ENCODE measurements at places on chromosomes 7 and 10.
A peak's percentile ranks its signal among the peaks of the same experiment; 100 is the strongest.

- DNase-seq = peak; percentile 34
Measured at GRCh38 chr10:17001961-17002749, 127.5 kb downstream of the CUBN start.

DNA sequence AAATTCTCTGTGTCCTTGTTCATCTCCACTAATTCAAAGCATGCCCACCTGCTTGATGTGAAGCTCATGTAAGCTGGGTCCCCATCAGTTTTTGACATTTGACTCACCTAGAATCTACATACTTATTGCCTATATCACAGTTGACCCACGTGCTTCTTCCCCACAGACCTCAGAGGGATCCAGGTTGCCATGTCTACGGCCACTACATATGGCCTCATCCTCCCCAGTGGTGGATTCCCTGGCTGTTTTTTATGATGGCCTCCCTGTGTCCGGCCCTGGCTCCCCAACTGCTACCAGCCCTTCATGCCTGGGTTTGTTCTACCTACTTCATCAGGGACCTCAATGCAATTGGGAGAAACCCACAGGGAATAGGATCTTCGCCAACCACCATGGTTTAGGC lies 187.4 kb upstream of the GDF10 start:
- no peak for DNase-seq

GRCh38 chr10:84352251-84352842 lies 24.0 kb downstream of the CCSER2 start:
- DNase-seq = peak; percentile 85

DNA sequence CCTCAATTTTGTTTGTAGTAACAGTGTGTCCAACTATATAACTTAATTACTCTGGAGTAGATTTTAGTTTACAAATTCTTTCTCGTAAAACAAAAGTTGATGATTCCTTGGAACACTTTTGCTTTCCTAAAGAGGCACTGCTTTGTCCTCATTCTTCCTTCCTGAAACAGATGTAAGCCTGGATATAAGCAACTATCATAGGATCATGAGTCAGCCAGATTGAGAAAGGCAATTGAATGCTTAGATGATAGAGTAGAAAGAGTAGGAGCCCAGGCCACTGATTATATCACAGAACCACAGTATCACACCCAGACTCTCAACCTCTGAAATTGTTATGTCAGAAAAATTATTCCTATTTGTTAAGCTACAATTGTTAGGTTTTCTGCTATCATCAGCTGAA lies 69.9 kb downstream of the TMEM106B start:
- no peak for DNase-seq

GRCh38 chr10:30415593-30415992 lies 18.4 kb upstream of the MAP3K8 start:
- DNase-seq = no peak

DNA sequence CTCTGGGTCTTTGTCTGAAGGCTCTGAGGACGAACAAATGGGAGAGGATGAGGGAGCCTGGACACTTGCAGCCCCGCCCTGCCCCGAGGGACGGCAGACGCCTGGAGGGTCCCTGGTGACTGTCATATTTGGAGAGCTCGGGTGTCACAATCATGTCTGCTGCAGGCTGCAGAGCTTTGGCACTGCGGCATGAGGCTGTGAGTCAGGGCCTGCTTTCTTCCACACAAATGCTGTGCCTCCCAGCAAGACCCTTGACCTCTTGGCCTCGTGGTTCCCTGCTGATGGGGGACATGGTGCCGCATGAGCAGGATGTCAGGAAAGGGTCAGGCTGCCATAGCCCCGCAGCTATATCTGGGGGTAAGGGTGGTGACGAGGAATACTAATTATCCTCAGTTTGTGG lies 64.9 kb upstream of the PPIF start:
- no peak for DNase-seq

GRCh38 chr7:128405471-128406313 lies 4.1 kb downstream of the IMPDH1 start:
- DNase-seq = peak; percentile 74

DNA sequence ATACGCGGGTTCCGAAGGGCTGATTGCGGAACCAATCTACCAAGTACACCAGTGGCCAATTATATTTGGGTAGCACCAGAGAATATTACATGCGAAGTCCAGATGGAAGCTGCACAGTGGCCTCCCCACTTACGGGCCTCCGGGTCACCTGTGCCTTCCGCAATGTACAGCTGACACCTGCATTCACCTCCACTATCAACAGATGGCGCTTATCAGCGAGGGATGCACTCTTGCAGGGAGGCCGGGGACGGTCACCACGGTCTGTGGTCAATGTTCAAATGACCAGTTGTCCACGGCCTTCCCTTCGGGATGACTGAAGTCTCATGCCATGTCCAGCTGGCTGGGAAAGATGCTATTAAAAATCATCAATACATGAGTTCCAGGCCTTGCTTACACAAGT lies 47.6 kb downstream of the SLIT1 start:
- DNase-seq = no peak

Measured in activated CD4-positive, alpha-beta T cell treated with anti-CD3 and anti-CD28 coated beads for 36 hours (primary cell).